Gastroesophageal sphincter (tissue), 4 donors: ENCODE measurements at places on chromosomes 1 and 21. TPM values are rescaled to one million over a fixed set of nuclear protein-coding genes. Genes with fewer than 3 reads are reported as not detected.

RGS4 gene
- total RNA-seq = 38.7 TPM

- ATAC-seq = no peak
Measured at GRCh38 chr1:231065510-231066241, 25.6 kb upstream of the FAM89A start.

ANKRD45 gene
- total RNA-seq = 0.81 TPM

DNA sequence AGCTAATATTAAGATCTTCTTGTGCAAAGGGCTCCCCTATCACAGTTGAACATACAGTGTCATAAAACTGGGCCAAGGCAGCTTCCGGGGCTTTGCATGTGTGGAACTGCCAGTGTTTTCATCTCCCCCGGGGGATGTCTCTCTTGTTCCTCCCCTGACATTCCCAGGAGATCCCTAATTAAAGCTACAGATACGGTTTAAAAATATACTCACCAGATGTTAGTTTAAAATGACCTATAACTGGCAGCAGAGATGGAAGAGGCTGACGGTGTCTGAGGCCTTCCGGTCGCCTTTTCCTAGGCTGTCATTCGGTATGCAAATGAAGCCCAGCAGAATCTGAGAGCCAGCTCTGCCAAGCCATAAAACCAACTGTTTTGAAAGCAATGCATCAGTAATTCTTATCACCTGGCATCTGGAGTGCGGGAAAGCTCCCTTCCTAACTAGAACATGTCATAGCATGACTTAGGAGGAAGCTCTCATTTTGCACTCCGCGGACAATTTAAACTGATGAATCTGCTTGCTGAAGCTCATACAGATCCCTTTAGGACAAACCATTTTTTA, 436.5 kb upstream of the VAMP3 start:
- no peak for ATAC-seq

FHAD1 gene
- total RNA-seq = not detected

GRCh38 chr1:30108186-30108585, 615.2 kb downstream of the MATN1 start:
- ATAC-seq = no peak
